ENCODE measurements at places on chromosomes 16 and 17.

GRCh38 chr16:75099738-75100602, 16.6 kb downstream of the LDHD start:
- no peak for DNase-seq

GRCh38 chr16:21134053-21134452, 16.6 kb downstream of the DNAH3 start:
- no peak for DNase-seq

DNA sequence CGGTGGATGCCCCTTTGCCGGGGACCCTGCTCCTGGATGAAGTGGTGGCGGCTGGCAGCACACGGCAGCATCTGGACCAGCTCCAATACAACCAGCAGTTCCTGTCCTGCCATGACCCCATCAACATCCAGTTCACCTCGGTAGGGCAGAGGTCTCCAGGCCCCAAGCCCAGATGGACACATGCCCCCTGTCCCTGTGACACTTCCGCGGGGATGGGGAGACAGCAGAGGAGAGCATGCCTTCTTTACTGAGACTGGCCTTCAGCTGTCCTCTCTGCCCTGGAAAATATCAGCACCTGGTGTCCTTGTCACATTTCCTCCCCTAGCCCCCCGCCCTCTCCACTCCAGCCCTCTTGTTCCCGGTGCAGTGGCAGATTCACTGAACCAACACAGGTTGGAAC, 6.2 kb downstream of the CHAD start:
- DNase-seq = no peak

DNA sequence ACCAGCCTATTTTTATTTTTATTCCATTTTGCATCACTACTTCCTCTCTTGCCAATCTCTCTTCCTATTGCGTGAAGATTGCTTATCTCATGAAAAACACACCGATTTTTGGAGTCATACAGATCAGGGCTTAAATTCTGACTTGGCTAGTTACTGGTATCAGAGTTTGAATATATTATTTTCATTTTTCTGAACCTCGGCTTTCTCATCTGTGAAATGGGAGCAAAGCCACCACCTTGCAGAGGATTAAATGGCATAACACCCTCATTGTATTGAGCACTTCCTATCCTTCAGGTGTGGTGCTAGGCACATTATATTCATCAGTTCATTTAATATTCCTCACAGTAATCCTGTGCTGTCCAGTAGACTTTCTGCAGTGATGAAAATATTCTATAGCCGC, 208.8 kb downstream of the HAPSTR1 start:
- no peak for DNase-seq

GRCh38 chr16:2339521-2340484, 725 bp downstream of the ABCA3 start:
- DNase-seq = no peak

DNA sequence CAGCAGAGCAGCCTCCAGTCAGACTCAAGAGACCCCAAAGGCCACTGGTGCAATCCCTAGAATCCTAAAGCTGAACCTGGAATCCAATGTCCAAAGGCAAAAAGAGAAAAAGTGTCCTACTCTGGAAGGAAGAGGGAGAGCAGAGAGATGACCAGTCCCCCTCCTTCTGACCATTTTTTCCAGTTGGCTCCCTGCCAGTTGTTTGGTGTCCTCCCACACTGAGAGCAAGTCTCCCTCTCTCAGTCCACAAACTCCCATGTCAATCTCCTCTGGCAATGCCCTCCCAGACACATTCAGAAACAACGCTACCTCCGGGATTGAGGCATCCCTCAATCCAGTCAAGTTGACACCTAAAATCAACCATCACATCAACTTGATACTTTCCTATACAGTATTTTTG, 4.3 kb upstream of the CLEC19A start:
- DNase-seq = no peak
